ENCODE measurements at places on chromosomes 12 and 14. TPM values are rescaled to one million over a fixed set of nuclear protein-coding genes. Genes with fewer than 3 reads are reported as not detected.

- DNase-seq = no peak
Observed at GRCh38 chr14:56294128-56294527, 175.9 kb downstream of the PELI2 start.

- no peak for DNase-seq
Observed at GRCh38 chr14:91372671-91373495, 44.7 kb downstream of the CCDC88C start.

Gene SPATS2
- 40.6 TPM for total RNA-seq

Gene IL31
- not detected for total RNA-seq

- DNase-seq = no peak
Observed at GRCh38 chr12:120252071-120252906, 13.2 kb downstream of the PXN start.

GRCh38 chr14:75418850-75419768, 8.7 kb upstream of the JDP2 start:
- no peak for DNase-seq
